ENCODE measurements at places on chromosomes 1 and 21.

DNA sequence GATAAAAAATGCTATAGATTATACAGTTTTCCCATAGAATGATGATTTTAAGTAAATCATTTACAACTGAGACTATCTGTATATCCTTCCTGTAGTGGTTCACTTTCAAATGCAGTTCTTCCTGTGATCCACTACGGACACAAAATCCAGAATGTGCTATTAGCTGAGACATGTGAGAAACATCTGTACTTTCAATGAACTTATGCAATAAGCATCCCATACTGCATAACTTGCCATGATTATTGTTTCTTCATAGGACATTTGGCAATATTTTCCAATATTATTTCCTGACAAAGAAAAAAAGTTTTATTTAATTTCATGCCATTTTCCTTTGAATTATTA lies 83.5 kb upstream of the PRDX6 start:
- no peak for DNase-seq

GRCh38 chr1:17865912-17866739 lies 111.0 kb downstream of the ACTL8 start:
- DNase-seq: no peak

GRCh38 chr1:65269612-65270011 lies 39.7 kb upstream of the DNAJC6 start:
- no peak for DNase-seq

DNA sequence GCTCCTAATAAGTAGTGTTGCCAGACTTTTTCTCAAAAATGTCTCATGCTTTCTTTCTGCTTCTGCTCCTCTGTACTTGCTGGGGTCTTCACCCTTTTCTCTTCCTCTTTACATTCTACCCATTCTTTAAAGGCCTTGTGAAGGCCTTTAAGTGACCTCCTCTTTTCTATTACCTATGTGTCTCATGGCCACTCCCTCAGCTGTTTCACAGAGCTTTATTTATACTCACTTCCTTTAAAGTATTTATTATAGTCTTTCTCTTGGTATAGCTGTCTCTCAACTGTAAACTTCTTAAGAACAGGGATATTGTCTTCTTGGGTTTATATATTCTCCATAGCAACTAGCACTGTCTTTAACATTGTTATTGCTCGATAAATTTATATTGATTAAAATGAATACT lies 792 bp downstream of the GOLPH3L start:
- DNase-seq: no peak

DNA sequence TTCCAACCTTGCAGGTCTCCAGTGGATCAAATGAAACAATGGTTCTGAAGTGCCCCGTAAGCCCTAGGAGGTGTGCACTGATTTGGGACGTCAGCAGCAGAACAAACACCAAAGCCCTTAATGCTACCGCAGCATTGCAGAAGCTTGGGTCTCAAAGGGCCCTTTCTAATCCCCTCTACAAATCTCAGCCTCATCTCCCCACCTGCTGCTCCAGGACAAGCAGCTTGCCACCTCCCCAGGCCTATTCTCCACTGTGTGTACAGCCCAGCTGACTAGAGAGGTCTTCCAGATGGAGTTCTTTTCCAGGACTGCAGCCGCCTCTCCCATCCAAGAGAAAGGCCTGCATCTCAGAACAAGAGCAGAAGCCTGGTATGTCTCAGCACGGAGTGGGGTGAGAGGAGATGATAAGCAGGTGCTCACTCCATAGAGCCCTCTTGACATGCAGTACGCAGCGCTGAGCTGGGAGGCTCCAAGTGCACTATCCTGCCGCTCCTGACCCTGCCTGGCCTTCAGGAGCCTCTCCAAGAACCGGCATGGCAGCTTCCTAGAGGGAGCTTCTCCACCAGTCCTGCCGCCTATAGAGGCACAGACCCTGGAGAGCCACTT lies 46.3 kb downstream of the MRPL37 start:
- DNase-seq: no peak

DNA sequence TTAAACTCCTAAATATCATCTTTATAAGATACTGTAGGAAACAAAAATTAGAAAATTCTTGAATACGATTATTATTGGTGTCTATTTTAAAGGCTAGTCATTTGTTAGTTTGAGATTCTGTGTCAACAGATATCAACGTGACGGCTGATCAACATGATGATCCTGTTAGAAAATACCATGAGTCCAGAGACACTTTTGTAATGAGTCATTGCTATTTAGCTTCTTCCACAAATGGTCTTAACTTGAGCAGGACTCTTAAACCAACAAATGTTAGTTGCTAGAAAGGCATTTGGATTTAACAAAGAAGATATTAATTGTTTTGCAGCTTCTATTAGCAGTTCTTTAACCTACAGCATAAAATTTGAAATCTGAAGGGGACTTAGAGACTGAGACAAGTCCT lies 131.2 kb downstream of the TGFB2 start:
- no peak for DNase-seq

- no peak for DNase-seq
These were observed 608 bp downstream of the PEF1 start for GRCh38 chr1:31643976-31644559.

GRCh38 chr1:78070758-78071157 lies 25.0 kb downstream of the GIPC2 start:
- DNase-seq: no peak

DNA sequence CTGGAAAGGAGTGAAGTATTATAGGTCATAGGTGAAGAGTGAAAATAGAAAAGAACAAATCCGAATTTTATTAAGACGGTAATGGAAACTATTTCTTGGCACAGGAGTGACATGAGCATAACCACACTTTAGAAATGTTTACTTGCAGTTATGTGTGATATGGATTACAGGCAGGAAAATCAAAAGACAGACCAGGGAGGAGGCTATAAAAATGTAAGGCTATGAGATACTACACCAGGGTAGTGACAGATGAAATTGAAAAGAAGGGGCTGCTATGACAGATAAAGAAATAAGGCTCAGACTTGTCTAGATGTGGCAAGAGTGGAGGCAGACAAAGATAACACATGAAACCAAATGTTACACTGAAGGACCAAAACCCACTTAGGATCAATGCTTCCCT lies 31.7 kb downstream of the GPATCH2 start:
- DNase-seq: no peak

GRCh38 chr21:46603228-46603627 lies 1.7 kb downstream of the S100B start:
- DNase-seq: no peak

GRCh38 chr1:39657402-39657801 lies 14.5 kb downstream of the NT5C1A start:
- DNase-seq: no peak

DNA sequence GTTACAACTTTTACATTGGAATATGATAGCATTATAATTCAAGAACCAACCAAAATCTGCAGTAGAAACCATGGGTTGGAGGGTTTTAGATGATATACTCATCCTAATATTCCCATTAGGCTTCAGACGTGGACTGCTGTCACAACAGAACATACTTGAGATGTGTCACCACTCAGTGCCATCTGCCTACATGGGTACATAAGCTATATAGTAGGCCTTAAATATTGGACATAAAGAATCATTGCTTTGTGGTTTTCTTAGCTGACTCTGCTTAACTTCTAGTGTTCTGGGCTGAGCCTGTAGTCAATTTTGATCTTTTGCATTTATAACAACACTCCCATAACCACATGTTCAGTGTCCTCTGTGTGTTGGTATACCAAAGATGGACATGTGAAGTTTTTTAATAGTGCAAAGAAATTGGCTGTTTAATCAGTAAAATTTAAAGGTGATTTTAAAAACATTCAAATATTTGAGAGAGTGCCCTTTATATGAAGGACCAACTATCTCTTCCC lies 14.2 kb downstream of the RAP1A start:
- DNase-seq: no peak

DNA sequence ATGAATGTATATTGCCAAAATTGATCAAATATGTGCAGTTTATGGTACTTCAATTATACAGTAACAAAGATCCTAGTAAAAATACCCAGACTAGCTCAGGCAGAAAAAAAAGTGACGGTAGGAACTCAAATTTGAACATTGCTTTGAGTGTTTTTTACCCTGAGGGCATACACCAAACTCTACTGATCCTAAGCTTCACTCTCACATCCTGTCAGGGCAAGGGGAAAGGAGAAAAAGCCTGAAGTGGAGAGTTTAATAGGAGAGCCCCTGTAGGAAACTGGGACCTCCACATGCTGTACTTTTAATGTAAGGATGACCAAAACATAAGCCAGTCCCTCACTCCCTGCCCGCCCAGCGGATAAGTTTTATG lies 59.8 kb upstream of the GNG12 start:
- DNase-seq: no peak

DNA sequence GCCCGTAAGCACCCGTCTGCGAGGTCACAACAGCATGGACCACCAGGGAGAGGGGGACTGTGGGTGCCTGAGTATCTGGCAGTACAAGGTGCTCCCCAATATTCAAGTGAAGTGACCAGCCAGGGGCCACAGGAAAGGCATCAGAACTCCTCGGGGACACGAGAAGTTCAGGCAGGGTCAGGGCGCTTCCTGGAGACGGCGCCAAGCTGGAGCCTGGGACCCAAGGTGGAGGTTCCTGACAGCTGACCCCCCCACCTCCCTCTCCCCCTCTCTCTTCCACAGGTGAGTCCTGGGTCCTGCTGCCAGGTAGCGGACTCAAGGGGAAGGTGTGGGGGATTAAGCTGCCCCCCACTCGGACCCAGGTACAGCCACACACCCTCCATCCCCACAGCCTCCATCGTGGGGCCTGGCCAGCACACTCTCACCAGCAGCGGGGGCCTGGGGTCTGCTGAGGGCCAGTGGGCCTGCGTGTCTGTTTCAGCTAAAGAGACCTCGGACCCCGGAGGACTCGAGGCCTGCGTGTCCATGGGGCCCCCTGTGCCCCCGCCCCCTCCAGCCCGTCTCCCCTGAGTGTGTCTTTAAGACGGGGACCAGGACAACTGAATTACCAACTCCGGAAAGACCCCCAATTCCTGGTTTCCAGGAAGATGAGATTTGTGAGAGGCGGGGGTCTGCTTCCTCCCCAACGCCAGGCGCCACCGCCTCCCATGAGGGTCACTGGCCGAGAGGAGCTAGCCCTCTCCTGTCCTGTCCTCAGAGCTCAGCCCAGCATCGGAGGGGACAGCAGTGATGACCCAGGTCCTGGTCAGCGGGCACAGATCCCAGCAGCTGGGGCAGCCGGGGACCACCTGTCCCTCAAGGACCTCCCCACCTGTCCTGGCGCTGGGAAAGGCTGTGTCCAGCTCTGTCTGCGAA lies 6.2 kb downstream of the TNFRSF18 start:
- no peak for DNase-seq

DNA sequence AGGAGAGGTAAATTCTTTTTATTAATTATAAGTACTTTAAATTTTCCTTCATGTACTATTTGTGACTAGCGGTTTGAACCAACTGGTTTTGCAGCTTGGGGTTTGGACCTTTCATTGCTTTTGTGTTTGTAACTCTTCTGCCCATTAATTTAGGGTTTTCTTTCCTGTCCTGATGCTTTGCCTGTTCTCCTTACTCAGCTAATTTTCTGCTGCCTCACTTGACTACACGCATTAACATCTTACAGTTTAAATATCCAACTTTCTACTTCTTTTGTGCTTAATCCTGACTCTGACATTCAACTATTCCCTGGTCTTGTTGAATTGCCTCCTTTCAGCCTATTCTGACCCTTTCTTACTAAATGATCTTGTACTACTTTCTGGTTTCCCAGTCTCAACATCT lies 135.6 kb downstream of the PTPRC start:
- DNase-seq: no peak

DNA sequence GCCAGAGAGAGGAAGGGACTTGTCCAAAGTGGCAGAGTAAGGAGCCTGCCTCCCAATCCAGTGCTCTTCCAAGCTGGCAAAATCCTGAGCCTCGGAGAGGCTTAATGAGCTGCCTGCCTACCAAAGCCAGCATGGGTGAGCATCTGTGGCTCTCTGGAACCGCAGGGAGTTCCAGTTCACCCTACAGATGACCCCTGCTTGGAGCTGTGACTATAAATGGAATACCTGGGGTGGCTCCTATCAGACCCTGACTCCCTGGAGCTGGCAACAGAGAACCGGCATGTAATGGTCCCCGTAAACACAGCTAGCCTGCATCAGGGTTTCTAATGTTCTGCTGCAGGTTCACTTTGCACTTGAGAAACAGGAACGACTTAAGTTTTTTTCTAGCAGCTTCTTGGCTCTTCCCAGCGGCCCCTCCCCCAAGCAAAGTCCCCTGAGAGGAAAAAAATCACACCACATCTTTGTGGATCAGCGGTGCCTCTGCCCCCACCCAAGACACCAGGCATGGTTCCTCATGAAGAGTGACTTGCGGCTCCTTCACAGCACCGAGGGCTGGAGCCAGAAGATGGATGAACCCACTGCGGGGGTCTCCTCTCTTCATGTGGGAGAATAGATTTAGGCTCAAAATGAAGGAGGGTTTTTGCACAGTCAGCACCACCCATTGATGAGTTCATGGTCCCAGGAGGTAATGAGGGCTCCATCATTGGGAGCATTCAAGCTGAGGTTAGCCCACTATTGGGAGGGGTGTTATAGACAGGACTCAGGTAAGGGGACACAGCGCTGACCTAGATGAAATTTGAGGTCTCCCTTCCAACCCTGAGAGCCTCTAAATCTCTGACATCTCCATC lies 79.0 kb downstream of the SYT2 start:
- DNase-seq: no peak

GRCh38 chr1:230144758-230145504 lies 77.9 kb downstream of the GALNT2 start:
- no peak for DNase-seq

DNA sequence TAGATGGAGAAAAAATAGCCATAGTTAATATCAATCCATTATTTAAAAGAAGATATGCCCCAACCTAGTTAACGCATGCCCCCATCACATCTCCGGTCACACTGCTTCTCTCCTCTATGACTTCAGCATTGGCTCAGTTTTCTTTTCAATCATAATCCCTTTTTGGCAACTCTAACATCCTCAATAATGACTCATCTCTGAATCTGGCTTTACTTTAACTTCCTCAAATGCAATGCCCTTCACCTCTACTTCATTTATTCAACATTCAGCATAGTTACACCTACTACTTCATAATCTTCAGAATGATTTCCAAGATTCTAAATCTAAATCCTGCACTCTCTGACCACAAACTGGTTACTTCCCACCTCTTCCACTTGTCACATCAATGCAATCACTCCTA lies 417.3 kb downstream of the USH2A start:
- no peak for DNase-seq

DNA sequence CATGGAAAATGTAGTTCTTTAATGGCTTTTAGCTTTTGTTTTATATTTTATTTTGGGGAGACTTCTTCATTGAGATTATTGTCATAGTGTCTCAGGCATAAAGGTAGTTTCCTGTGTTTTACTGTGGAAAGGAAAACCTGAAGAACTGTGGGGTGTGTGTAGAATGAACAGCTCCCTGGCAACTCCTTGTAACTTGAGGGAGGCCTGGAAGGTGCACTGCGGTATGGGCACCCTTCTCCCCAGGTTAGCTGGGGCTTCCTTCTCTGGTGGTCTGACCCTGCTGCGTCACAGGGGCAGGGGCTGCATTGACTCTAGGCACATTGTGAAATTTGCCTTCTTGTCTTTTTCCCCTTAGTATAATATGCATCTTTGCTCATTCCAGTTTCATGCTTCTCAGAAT lies 1.7 kb downstream of the ATP1B1 start:
- no peak for DNase-seq

DNA sequence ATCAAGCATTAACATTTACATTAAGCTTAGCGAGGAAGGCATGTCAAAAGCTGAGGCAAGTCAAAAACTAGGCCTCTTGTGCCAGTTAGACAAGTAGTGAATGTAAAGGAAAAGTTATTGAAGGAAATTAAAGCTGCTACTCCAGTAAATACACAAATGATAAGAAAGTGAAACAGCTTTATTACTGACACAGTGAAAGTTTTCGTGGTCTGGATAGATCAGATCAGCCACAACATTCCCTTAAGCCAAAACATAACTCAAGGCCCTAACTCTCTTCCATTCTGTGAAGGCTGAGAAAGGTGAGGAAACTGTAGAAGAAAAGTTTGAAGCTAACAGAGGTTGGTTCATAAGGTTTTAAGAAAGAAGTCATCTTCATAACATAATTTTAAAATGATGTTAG lies 131.9 kb downstream of the VAV3 start:
- DNase-seq: peak; percentile 11
